ENCODE measurements at places on chromosomes 4 and X. TPM values are rescaled to one million over a fixed set of nuclear protein-coding genes. Genes with fewer than 3 reads are reported as not detected.

Gene TENM3
- total RNA-seq = not detected

Gene LRRC66
- not detected for total RNA-seq

Gene HTRA3
- not detected for total RNA-seq

Gene HTR2C
- not detected for total RNA-seq

Gene FAT4
- not detected for total RNA-seq

Gene ADH7
- not detected for total RNA-seq

Gene RAB41
- total RNA-seq = not detected

All from CD8-positive, alpha-beta T cell (primary cell).